ENCODE measurements at places on chromosomes 11 and 22. TPM values are rescaled to one million over a fixed set of nuclear protein-coding genes. Genes with fewer than 3 reads are reported as not detected.

CBX7 gene
- 0.90 TPM for total RNA-seq

GRCh38 chr11:123594188-123594901, 60.1 kb downstream of the SCN3B start:
- peak; percentile 37 for DNase-seq
- peaks cover 7% of the 10 kb centered on the region for H3K4me1 ChIP-seq
- no peak overlapping the region for H3K4me3 ChIP-seq
- no peaks in the 10 kb centered on the region for H3K27me3 ChIP-seq
- H3K36me3 ChIP-seq: no peaks in the 10 kb centered on the region

DNA sequence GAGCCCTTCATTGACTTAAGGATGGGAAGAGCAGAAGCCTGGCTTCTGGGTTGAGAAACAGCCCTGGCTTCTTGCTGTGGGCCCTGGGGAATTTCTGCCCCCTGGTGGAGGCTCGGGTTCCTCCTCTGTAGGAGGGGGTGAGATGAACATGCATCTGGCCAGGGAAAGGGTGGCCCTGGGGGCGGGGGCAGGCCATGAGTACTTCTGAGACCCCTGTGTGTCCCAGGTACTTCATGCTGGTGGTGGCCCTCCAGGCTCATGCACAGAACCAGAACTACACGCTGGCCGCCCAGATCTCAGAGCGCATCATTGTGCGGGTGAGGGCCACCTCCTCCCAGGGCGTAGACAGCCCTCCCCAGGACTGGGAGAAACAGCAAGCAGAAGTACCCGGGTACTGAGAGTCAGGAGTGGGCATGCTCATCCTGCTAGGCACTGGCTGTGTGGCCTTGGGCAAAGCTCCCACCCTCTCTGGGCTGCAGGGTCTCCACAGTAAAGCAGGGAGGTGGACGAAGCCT, 15.8 kb downstream of the TMEM258 start:
- no peaks in the 10 kb centered on the region for H3K36me3 ChIP-seq
- no peak overlapping the region for H3K4me3 ChIP-seq
- no peak overlapping the region for H3K27ac ChIP-seq
- peak; percentile 68 for DNase-seq

DNA sequence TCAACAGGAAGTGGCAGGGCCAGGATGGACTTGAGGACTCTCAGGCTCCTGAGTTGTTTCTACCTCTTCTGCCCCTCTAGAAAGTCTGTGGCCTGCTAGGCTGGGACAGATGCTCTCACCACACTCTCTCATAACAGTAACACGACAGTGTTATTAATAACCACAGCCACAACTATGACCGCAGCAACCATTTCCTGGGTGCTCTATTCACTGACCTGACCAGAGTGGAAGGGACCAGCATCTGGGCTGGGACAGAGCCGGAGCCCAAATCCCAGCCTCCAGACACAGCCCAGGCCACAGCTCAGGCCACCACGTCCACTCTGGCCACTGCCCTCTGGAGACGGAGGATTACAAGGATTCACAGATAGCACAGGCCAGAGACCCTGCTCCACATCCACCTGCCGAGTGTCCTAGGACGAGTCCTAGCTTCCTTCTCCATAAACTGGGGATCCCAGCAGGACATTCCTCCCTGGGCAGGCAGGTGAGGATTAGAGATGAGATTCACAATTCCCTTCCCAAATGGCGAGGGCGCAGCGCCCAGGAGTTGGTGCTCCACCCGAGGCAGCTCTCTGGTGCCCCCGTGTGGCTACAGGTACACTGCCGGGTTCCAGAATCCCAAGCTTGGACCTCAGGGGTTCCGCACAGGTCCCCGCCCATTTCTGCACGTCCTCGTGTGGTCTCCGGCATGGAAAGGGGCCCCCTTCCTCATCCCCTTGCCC, 7.1 kb downstream of the PNPLA5 start:
- DNase-seq: peak; percentile 31
- no peaks in the 10 kb centered on the region for H3K4me1 ChIP-seq
- no peak overlapping the region for H3K27ac ChIP-seq
- H3K4me3 ChIP-seq: no peak overlapping the region

- H3K4me3 ChIP-seq: no peak overlapping the region
- H3K27me3 ChIP-seq: no peaks in the 10 kb centered on the region
- no peaks in the 10 kb centered on the region for H3K36me3 ChIP-seq
Measured at GRCh38 chr11:133228471-133229329, 303.6 kb downstream of the OPCML start.

DNA sequence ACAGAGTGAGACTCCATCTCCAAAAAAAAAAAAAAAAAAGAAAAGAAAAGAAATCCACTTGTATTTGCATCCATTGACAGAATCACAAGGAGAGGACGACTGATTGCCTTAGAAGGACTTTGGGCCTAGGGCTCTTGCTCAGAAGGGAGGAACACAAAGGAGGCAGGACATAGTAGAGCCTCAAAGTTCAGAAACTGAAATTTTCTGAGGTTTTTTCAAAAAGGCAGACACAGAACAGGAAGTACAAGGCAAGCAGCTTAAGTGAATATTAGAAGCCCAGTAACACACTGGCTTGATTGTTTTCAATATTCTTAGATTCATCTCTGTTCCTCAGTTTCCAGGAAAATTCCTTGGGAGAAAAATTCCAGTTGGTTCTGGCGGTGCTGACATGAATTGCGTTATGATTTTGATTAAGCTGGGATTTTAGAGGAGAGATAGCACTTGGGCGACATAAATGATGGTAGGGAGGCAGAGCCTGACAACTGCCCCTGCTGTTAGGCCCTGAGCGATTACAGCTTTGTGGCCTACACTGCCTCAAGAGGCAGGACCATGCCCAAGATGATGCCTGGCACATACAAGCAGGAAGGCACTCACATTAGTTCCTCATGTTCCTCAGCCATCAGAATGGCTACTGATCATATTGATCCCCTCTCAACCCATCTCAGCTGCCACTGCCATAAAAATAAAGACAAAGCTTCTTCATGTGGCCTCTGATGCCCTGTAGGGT, 15.3 kb downstream of the CLPB start:
- H3K4me1 ChIP-seq: peaks cover 6% of the 10 kb centered on the region
- no peaks in the 10 kb centered on the region for H3K27me3 ChIP-seq
- no peak overlapping the region for H3K27ac ChIP-seq
- DNase-seq: no peak
- H3K4me3 ChIP-seq: no peak overlapping the region

DNA sequence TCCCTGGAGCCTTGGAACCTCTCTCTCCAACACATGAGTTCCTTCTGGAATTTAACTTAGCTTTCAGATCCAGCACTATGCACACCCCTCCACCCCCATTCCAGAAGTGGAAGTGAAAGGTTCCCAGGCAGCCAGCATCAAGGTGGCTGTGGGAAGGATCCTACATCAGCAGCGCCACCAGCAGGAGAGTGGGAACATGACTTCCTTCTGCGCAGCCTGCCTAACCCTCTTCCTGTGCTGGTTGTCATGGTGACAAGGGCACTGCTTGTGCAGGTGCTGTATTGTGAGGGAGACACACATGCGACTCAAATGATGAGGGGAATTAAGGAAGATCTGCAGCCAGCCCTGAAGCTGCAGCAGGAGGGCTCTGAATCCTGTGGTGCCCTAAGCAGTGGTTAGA, 904.5 kb upstream of the API5 start:
- H3K27ac ChIP-seq: no peak overlapping the region
- no peaks in the 10 kb centered on the region for H3K4me1 ChIP-seq
- no peak for DNase-seq
- H3K27me3 ChIP-seq: no peaks in the 10 kb centered on the region
- H3K4me3 ChIP-seq: no peak overlapping the region
- no peaks in the 10 kb centered on the region for H3K36me3 ChIP-seq

Measured in IMR-90 (cell line).